ENCODE measurements at places on chromosomes 12 and 14.

DNA sequence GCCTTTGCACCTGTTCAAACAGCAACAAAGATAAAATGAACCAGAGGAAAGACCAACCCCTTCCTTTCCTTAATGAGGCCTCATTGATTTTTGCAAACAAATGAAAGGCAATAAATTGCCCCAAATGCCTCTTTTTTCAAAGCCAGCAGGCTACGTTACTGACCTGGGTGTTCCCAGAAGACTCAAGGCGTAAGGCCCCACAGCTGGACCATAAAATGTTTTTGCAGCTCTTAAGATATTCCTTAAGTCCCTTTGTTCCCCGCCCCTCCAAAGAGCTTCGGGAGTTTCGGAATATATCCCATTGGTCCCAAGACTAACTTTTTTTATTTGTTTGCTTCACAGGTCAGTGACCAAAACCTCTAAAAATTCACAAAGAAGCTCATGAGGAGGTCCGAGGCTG, 462.9 kb upstream of the PRICKLE1 start:
- DNase-seq = no peak

GRCh38 chr12:81089412-81089811, 11.5 kb downstream of the ACSS3 start:
- no peak for DNase-seq

- DNase-seq = no peak
These were observed 19.1 kb downstream of the BBS10 start for GRCh38 chr12:76329159-76329558.

- no peak for DNase-seq
These were observed 26.0 kb downstream of the WBP11 start for GRCh38 chr12:14777271-14777670.

DNA sequence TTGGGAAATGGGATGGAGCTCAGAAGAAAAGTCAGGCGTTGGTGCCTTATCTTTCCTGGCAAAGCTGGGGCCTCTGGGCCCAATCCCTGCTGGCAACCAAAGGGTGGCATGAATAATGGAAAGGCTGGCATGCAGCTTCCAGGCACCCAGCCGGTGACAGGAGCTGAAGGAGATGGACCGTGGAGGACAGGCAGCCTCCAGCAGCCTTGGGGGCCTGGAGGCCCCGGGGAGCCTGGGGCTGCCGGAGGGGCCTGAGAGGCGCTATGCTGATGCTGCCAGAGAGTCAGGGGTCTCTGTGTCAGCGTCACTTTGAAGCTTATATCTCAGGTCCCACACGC, 38.2 kb upstream of the EML1 start:
- no peak for DNase-seq

DNA sequence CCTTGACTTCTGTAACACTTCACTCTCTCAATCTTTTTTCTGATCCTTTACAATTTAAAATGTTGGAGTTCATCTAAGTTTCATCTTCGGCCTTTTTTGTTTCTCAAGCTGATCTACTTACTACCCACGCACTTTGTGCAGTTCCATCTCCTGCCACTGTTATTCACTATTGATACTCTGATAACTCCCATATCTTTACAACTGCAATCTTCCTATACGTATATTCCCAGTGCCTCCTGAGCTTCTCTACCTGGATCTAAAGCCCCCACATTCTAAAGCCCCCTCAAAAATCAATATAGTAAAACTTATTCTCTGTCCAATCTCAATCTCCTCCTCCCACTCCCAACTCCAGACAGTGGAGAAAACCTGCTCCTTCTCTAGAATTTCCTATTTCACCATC, 5.9 kb downstream of the ATG2B start:
- DNase-seq = no peak

GRCh38 chr12:28936711-28937110, 212.4 kb upstream of the FAR2 start:
- no peak for DNase-seq

GRCh38 chr12:2058837-2059236, 6.0 kb downstream of the CACNA1C start:
- DNase-seq = no peak

DNA sequence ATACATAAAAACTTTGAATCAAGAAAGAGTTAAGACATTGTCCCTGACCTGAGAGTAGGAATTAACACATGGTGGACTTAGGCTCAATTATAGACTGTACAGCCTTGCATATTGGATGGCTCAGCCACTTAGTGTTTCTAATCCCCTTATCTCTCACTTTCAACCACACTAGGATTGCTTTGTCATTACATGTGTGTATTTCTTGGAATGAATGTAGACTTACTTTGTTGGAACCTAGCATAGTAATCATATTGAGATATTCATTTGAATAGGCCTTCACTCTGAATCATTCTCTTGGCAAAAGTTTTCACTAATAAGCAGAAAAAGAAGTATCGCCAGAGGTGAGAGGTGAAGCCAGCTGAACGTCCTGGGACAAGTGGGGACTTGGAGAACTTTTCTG, 1973.9 kb upstream of the FLRT2 start:
- no peak for DNase-seq

DNA sequence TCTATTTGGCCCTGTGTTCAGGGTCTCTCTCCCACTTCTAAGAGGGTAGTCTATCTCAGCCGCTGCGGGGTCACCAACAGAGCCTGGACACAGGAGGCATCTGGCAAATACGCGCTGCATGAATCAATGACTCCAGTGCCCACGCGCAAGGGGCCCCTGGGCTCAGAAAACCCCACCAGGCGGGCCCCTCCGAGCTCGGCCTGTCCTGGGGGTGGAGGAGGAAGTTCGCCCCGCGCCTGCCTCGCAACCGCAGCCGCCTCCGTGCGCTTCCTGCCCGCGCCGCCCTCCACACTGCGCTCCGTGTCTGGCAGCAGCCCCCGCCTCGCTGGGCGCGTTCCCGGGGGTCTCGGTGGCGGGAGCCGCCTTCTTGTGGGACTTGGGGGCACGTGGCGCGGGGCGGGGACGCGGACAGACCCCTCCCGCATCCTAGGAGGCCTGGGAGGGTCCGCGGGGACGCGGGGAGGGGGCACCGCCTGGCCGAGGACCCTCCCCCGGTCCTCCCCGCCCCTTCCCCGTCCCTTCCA, 811 bp upstream of the FBRSL1 start:
- DNase-seq = peak; percentile 85

GRCh38 chr14:91145391-91146160, 31.7 kb downstream of the DGLUCY start:
- DNase-seq = no peak

DNA sequence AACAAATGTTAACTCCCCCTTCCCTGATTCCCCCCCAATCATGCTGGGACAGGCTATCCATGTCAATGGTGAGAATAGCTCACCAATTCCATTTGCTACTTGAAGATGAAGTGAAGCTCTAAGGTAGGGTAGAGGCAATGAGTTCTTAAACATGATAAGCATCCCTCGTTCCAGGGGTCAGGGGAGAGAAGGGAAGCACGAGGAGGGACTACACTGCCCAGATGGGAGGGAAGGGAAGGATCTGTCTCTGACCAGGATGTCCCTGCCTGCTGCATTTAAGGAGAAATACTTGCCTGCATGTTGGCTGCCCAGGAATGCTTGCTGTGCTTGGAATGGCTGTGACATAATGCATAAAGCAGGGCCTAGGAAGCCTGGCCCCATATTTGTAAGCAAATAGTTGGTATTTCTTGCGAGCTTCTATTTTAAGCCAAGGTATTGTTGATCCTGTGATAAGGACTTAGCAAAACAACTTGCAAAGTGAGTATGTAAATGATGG, 155.1 kb downstream of the CEP83 start:
- DNase-seq = no peak

DNA sequence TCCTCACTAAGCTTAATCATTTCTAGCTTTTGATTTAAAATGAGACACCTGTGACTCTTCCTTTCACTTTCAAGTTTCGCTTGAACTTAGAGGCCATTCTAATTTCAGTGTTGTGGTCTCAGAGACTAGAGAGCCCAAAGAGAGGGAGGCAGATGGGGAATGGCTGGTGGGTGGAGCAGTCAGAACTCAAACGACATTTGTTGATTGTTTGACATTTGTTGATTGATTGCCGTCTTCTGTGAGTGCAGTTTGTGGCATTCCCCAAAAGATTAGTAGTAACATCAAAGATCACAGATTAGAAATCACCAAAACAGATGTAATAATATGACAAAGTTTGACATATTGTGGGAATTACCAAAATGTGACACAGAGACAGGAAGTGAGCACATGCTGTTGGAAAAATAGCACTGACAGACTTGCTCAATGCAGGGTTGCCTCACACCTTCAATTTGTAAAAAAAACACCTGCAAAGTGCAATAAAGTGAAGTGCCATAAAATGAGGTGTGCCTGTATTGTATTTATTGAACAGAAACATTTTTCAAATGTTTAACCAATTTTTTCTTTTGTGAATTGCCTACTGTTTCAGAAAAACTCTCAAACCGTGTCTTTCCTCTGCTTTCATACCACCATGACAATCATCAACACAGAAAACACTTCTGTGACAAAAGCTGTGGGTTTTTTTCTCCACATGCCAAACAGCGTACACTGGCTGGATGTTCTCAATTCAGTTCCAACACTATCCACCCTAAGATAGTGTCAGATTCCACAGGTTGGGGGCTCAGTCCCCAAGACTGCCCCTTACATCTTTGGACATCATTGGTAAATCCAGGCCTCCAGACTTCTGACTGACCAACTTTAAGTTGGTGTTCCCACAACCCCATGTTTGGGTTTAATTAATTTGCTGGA, 376.3 kb upstream of the RGS6 start:
- peak; percentile 76 for DNase-seq

- no peak for DNase-seq
These were observed 48.5 kb downstream of the MDM2 start for GRCh38 chr12:68856510-68856909.

GRCh38 chr14:60758885-60759284, 24.3 kb downstream of the MNAT1 start:
- DNase-seq = no peak

DNA sequence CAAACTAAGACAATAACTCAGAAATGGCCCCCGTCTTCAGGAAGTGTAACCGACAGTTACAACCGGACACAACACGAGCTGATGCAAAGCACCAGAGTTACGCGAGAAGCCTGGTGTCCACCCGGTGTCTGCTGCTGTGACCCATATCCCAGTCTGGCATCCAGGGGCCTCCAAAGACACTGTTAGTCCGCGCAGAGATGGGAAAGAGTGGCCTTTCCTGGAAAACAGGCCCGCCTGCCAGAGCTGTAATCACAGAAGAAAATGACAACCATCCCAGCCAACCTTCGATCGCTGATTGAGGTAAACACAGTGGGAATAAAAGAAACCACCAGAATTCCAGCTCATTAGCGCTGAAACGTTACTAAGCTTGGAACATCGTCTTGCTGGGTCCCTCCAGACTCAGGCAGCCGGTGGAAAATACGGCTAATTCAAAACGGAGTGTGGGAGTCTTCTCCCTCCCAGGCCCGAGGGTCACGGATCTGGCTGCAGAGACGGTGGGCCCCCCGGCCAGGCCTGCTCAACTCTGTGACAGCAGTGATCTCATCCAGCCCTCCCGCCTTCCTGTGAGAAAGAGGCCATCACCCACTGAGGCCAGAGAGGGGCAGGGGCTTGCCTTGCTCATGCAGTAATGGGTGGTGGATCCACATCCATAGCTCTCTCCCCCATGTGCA, 273.9 kb upstream of the RTL1 start:
- no peak for DNase-seq

DNA sequence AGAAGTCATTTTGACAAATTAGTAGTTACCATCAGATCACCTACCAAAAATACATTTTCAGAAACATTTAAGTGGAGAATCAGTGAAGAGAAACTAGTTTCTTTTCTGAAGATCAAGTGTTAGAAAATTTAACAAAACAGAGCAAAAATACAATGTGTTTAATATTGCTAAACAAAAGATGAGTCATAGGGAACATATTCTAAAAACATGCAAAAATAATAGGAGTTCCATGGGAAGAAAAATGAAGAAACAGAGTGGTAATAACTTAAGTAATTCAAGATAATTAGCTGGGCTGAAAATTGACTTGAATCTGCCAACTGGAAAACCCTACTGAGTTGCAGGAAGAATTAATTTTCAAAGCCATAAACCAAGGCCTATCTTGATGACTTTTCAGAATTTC, 111.5 kb upstream of the KITLG start:
- no peak for DNase-seq

DNA sequence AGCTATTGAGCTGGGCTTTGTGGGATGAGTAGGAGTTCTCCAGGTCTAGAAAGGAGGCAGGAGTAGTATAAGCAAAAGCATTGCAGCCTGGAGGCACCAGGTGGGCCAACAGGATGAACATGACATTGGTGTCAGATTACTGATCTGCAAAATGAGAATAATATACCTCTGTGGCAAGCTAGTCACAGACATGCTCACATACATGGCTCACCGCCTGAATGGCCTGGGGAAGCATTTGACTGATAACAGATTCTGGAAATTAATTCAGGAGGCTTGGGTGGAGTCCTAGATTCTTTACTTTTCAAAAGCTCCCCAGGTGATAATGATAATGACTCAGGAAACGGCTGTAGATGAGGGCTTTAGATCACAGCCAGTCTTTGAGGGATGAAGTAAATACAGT, 709 bp downstream of the TCL1B start:
- no peak for DNase-seq

GRCh38 chr12:94126067-94126466, 22.3 kb upstream of the PLXNC1 start:
- no peak for DNase-seq

GRCh38 chr14:82126006-82126405, 592.4 kb upstream of the SEL1L start:
- no peak for DNase-seq

DNA sequence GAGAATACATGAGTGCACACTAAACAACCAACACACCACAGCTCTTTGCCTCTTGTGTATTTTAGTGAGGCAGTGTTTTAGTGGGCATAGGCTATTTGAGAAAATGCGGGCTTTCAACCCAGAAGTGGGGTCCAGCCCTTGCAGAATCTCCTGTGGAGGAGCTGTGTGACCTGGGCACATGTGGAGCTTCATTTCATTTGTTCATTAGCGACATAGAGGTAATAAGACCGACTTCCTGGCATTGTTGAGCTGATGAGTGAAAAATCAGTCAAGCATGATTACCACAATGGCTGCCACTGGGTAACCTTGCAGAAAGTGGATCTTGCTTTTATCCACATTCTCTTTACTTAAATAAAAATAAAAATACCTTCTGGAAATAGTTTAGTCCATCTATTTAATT, 923.5 kb downstream of the BCL11B start:
- DNase-seq = no peak
